ENCODE measurements at places on chromosomes 11 and 22.

DNA sequence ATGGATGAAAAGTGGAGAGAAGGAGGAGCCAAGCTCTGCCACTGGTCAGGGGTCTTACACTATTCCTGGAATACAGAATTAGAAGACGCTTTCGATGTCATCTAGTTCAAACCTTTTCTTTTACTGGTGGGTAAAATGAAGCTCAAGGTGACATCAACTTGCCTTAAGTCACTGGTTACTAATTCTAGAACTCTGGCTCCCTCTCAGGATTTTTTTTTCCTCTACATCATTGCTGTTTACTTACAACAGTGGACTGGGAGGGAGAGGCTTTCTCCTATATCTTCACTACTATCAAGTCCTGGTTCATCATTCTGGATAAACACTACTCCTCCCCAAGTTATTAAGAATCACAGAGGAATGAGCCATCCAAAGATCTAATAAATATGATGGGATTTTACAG is 82.9 kb downstream of the ETS1 start:
- no peak for DNase-seq

- DNase-seq, result no peak
Measured at GRCh38 chr22:46147471-46148267, 2.7 kb upstream of the PPARA start.

DNA sequence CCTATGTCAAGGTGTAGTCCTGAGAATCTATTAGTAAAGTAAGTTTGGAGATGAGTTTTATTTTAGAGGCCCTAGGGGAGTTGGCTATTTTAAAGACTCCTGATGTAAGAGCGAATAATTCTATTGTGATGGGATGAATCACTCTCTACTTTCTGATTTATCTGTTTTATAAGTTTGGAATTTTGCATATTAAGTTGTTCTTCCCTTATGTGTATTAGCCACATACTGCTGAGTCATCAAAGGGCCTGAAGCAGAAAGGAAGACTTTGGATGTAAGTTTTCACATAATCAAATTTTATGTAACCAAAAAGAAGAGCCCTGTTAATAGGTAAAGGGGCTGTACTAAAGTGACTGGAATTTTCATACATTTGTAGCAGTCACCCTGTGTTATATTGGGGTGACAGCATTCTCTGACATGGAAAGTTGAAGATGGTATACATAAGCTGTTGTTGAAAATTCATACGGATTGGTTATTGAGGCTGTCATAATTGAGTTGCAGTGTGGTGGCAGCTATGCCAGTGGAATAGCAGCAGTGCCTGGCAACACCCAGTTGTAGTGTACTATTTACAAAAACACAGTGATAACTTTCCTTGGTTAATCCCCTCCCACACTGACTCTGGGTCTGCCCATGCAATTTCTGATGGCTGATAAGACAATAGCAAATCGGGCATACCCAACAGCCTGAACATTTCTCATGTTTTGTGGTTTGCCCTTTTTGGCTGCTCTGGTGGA is 90.6 kb upstream of the NTM start:
- no peak for DNase-seq

DNA sequence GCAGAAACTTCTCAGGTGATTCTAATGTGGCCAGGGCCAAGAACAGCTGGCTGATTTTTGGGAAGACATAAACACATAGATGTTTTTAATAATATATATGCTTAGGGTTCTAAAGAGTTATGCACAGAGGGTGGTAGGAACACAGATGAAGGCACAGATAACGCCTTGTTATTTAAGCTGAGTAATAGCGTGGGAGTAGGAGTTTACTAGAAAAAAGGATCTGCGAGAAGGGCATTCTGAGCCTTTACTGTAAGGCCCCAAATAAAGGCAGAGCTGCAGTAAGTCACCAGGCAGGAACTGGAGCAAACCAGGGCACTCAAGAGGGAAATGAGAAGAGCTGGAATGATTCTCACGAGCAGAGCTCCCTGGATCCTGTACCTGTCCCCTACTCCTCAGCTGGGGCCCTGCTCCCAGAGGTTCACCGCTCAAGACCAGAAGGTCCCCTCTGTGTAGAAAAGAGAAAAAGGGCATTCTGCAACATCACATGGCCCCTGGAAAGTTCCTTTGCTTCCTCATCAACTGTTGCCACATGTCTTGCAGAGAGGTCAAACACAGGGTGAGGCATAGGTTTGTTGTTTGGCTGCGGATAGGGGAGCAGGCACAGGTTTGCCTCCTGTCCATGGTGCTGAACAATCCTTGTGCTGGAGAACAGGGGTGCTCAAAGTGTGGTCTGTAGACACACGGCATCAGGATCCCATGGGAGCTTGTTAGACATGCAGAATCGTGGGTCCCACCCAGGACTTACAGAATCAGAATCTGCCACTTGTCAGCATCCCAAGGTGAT is 125.7 kb downstream of the TENM4 start:
- no peak for DNase-seq

DNA sequence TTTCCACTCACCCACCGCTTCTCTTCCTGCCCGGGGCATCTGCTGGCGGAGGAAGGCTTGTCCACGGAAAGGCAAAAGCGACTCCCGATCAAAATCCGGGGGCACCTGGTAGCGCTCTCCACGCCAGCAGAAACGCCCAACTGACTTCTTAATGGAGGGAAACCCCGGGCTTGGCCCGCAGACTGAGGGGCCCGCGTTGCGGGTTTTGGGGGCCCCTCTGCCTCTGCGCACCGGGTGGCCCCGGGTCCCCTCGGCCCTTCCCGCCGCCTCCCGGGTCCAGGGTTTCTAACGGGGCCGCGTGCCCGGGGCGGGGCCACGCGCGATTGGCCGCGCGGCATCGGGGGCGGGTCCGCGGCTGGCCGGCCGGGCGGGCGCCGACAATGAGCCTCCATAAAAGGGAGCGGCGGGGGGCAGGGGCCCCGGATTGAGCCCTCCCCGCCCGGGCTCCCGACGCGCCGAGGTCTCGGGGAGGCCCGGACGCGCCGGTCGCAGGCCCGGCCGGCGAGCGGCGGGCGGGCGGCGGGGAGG is at the start of gene SPINDOC:
TSS of gene SPINDOC (plus strand) at position 422 of the 528 bp plus-strand sequence. CDS start 231 bp downstream, outside the sequence.
- DNase-seq, result peak; percentile 69

All from activated naive CD4-positive, alpha-beta T cell treated with anti-CD3 and anti-CD28 coated beads, Interleukin-2, amount 50 U/mL, for 16 hours (primary cell).